HT1080 (cell line): ENCODE measurements at places on chromosomes 11 and 22. TPM values are rescaled to one million over a fixed set of nuclear protein-coding genes. Genes with fewer than 3 reads are reported as not detected.

GRCh38 chr22:20751185-20751851, 22.6 kb upstream of the SERPIND1 start:
- no peak for DNase-seq

DNA sequence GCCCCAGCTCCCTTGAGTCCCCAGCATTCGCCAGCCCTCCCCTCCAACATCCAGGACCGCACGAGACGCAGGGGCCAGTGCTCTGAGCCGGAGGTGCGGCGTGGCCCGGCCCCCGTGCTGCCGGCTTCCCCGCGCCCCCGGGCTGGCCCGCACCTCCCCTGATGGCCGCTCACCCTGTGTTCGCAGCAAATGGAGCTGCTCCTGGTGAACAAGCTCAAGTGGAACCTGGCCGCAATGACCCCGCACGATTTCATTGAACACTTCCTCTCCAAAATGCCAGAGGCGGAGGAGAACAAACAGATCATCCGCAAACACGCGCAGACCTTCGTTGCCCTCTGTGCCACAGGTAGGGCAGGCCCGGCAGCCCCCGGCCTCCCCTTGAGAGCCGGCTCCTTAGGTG, 2.7 kb downstream of the CCND1 start:
- DNase-seq, result no peak

DNA sequence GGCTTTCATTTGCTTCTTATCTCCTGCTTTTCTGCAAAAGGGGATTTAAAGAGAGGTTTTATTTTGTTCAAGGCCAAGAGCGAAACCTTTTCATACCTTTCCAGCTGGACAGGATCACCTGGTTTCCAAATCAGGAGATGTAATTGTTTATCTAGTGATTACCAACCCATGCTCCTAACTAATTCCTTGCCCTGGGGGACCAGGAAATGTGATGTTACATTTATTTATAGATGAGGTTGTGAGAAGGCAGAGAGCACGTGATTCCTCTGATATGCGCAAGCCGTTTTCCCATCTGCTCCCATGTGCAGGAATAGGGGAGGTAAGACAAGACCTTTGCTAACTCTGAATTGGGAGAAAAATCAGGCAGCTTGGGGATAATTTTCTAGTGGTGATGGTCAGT, 507.2 kb upstream of the LARGE1 start:
- no peak for DNase-seq

- DNase-seq, result peak; percentile 48
These were observed 35.4 kb upstream of the CD44 start for GRCh38 chr11:35103366-35104208.

DNA sequence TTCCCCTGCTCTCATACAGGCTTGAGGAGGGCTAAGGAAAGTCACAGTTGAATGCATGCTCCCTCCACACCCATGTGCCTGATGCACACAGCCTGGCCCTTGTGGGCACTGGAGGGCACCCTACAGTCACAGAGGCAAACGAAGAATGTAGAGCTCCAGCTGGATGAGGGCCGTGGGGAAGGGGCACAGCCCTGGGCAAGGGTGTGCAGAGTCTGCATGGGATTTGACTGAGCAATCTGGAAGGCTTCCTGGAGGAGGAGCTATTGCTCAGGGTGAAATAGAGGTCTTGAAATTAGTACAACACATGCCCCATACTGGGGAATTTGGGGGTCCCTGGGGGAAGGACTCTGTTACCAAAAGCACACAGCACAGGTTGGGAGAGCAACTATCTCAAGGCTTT, 64.0 kb downstream of the KCNQ1 start:
- DNase-seq, result no peak

DNA sequence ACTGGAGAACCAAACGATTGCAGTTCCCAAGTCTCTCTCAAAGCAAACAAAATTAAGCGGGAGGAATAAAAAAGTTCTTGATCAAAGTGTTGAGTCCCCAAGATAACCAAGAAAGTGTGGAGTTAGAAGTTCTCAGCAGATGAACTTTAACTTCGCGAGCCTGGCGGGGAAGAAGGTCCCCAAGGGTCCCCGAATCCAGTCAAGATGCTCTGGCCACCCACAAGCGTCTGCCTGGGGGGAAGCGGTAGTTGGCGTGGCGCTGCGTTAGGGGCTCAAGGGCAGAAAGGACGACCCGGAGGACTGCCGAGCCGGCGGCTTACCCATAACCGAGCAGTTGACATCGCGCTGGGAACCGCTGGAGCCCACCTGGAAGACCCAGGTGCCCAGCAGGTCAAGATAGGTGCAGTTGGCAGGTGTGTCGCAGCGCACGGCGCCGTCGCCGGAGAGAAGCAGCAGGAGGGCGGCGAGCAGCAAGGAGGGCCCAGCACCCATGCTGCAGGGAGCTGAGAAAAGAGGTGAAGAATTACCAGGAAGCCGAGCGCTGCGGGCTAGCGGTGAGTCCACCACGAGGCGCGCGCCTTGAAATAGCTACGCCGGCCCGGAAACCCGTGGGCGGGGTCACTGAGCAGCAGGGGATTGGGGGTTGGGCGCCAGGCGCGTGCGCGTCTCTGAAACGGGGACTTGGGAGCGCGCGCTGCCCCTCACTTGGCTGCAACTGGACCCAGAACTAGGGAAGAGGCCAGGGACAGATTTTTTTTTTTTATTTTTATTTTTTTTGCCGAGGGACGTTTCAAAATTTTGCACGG, at the start of gene CTSC:
Gene CTSC (minus strand): TSS at position 556 of the 806 bp plus-strand sequence. CDS start 64 bp downstream, at position 492.
- DNase-seq, result no peak

Gene TSGA10IP
- 0.05 TPM in 1 of 2 replicates, not detected in the other for total RNA-seq

Gene SEC14L6
- not detected in 2 replicates for total RNA-seq

Gene ARHGAP20
- total RNA-seq, result 0.11 and 0.17 TPM in 2 replicates

Gene CTSW
- total RNA-seq, result 0.24 and 0.57 TPM in 2 replicates

Gene HOATZ
- total RNA-seq, result not detected in 2 replicates

Gene ADSL
- 195 and 211 TPM in 2 replicates for total RNA-seq

Gene VPREB1
- total RNA-seq, result not detected in 2 replicates

Gene TXN2
- 33.6 and 46.9 TPM in 2 replicates for total RNA-seq

Gene RIMBP3C
- total RNA-seq, result 0.13 and 0.35 TPM in 2 replicates

Gene ZBTB16
- not detected in 2 replicates for total RNA-seq
